Thoracic aorta endothelial cell (primary cell): ENCODE measurements at places on chromosomes 6 and 20. TPM values are rescaled to one million over a fixed set of nuclear protein-coding genes. Genes with fewer than 3 reads are reported as not detected.

ARMH2 gene
- not detected in 2 replicates for total RNA-seq

SLC12A5 gene
- under 0.01 and 0.22 TPM in 2 replicates for total RNA-seq

NFATC2 gene
- total RNA-seq: 5.7 and 7.0 TPM in 2 replicates

MAPK13 gene
- total RNA-seq: 1.5 and 1.9 TPM in 2 replicates

NFYA gene
- total RNA-seq: 17.3 and 21.1 TPM in 2 replicates
